Effector CD4-positive, alpha-beta T cell (primary cell): ENCODE measurements at places on chromosomes 6 and 20.

GRCh38 chr6:22017766-22018165 lies 279.1 kb downstream of the PRL start:
- DNase-seq = no peak

DNA sequence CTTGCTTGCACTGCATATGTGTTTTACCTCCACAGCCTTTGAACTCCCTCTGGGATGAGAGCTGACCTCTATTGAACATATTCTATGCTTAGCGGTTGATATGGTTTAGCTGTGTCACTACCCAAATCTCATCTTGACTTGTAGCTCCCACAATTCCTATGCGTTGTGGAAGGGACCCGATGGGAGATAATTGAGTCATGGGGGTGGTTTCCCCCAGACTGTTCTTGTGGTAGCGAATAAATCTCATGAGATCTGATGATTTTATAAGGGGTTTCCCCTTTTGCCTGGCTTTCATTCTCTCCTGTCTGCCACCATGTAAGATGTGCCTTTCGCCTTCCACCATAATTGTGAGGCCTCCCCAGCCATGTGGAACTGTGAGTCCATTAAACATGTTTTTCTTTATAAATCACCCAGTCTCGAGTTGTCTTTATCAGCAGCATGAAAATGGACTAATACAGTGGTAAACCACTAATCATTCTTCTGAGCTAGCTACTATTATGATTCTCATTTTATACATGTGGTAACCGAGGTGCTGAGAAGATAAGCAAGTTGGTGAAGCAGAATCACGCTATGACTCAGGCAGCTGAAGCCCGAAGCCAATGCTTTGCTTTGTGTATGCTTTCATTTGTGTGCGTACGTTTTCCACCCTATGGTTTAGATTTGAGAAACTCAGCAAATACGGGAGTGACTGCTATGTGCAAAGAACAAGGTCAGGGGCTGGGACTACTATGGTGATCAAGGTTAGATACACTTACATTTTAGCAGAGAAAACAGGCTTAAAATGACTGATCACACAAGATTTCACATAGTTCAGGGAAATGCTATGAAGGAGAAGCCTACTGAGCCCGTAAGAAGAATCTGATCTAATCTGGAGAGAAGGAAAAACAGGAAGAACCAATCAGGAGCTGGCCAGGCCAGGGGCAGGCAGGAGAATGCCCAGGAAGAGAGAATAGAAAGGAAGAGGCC lies 363.5 kb downstream of the ESR1 start:
- DNase-seq = peak; percentile 45

- peak; percentile 26 for DNase-seq
These were observed 17.2 kb upstream of the TAGAP start for GRCh38 chr6:159061805-159062563.

GRCh38 chr6:107703606-107704005 lies 120.5 kb downstream of the SCML4 start:
- no peak for DNase-seq

DNA sequence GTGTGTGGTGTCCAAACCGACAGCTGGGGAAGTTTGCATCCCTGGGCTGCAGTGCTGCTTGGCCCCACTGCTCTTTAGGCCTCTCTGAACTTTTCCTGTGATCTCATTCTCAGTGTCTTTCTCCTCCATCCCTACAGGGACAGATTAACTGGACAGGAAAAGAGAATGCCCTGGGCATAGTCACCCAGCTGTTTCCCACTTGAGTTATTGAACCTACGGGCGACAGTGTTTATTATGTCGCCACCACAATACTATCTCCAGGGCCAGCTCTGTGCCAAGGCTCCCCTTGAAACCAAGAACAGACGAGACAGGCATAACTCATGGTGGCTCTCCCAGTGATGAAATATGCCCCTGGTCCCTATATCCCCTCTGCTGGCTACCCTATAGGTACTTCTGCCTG lies 147.8 kb upstream of the EPHA7 start:
- no peak for DNase-seq

DNA sequence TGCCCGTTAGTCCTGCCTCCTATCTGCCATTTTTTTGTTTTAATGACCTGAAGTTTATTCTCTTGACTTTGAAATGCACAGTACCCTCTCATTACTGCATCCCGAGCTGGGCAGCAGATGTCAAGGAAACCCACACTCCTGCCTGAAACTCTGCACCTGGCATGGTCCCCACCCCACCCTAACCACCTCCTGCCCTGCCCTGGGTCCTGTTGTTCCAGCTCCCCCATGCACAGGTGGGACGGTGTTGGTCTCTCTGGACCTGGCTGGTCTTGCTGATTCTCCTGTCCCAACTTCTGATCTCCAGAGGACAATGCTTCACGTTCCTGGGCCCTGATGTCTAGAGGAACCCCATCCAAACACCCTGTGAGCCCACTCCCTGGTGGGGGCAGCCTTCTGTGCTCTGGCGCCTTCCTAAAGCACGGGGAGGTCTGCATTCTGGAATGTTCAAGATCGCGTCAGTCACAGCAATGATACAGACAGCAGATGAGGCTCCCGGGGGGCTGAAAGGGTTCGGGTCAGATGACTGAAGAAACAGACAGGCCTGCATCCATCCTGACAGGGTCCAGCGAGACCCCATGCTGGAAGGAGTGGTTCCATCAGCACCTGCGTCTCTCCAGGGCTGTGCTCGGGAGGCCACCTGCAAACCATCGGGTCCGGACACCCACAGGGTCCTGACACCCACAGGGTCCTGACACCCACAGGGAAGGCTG lies 73.6 kb downstream of the ERMARD start:
- no peak for DNase-seq

GRCh38 chr20:32743237-32744112 lies at the start of gene COMMD7:
TSS of gene COMMD7 (minus strand) at chr20:32743467. CDS start at chr20:32743391, 76 bp downstream.
- peak; percentile 39 for DNase-seq

- no peak for DNase-seq
These were observed 211.5 kb upstream of the FOXA2 start for GRCh38 chr20:22795871-22796270.
